ENCODE measurements at places on chromosomes 16 and 17.

DNA sequence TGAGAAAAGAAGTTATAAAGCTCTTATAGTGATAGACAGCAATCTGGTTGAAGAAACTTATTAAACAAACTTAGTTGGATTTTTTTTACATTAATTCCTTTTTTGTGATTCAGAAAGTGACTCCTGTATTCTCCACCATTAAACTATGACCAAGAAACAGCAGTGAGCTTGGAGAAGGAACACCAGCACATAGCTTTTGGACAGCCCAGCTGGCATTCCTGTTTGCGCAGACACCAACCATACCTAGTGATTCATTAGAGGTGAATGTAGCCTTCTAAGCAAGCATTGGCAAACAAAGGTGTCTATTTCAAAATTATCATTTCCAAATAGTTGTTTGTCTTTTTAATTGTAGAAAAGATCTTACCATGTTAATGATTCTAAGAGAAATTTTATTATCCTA, 94.4 kb downstream of the STXBP4 start:
- no peak for DNase-seq

DNA sequence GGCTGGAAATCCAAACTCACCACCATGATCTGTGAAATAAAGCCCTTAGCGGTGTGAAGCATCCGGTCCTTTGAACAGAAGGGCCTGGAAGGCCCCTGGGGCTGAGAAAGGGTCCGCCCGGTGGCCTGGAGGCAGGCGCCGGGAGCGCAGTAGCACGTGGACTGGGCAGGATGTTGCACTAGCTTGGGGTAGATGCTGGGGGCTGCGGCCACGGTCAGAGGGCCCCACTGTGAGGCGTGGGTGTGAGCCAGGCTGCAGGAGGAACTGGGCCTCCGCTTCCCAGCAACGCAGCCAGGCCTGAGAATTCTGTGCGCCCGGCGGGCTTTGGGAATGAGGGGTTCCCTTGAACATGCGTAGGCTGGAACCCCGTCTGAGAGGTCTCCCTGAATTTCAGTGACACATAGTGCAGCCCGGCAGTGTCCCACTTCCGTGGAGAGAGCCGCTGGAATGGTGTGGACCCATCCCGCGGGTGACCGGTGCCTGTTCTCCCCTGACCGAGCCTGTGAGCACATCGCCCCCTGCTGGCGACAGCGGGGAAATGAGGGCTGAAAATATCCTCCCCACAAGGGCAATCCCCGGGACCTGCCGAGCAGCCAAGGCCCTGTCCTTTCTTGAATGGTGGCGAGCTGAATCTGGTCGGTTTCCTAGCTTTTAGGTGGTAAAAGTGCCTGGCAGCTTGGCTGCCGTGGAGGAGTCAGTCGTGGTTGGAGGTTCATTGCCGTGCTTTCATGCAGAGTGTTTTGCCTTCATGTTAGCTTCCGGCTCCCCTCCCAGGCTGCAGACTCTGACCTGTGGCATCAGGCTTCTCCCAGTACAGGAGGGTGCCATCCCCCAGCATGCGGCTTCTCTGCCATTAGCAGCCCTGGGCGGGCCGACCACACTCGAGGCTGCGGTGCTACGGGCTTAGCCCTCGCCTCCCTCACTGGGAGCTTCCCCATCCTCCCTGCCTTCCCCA, 43.8 kb downstream of the DNAJA2 start:
- DNase-seq = peak; percentile 60

DNA sequence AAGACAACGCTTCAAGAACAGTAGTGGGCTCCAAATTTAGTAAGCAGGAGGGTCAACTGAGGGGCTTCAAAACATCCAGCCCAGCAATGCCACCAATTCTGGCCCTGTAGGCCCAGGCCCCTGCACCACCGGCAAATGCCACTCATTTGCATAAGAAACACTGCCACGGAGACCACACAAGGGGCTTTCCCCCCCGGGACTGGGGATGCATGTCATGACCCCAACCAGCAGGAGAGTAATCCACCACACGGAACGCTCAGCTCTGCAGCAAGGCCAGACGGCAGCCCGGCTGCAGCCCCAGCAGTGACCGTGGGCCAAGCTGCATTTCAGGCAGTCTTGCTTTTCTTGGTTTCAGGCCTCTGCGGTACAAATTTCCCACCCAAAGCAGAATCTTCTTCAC, 14.1 kb downstream of the TMEM11 start:
- no peak for DNase-seq

DNA sequence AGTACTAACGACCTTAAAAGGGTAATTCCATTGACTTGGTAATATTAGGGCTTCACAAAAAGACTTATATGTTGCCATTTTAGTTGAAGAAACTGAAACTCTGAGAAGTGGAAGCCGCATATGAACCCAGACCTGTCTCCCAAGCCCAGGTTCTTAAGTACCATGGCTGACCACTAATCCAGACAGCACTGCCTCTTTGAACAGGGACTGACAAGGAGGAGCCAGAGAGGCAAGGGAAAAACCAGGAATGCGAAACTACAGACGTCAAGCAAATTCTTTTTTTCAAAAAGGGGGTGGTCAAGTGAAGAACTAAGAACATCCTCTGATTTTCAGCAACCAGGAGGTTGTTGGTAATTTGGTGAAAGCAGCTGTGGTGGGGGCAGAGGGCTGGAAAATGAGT, 15.2 kb downstream of the CYB5D1 start:
- DNase-seq = no peak

GRCh38 chr17:51097708-51098446, 22.8 kb downstream of the SPAG9 start:
- no peak for DNase-seq

DNA sequence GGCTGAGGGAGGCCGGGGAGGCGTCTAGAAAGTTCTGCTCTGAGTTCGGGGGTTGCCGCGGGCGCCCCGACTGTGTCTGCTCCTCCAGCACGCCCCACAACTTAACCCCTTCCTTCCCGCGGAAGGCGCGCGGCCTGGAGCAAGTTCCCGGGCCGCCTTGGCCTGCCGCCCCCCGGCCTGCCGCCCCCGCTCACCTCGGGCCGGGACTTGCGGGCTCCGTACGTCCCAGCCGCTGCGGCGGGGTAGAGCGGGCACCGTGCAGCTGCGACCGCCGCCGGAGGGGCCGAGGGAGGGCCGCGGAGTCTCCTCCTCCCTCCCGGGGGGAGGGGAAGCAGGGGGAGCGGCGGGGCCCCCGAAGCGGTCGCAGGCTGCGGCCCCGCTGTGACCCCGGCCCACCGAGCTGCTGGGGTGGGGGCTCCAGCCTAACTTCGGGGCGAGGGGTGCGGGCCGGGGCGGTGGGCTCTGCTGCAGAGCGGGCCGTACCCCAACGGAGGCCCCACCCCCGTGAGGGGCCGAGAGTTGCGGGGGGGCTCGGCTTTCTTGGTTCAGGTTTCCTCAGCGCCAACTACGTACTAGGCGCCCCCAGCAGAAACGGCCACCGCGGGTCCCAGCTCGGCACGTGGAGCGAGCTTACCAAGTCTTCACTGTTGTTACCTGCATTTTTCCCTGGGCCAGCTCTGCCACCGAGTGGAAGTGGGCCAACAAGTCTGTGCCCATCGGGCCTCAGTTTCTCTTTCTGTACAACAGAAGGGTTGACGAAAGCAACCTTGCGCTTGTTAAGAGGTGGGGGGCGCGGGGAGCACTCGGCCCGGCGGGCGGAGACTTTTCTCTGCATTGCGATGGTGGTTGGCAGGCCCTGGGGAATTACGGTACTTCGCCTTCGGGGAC, at the start of gene CCDC102A:
Gene CCDC102A (minus strand): TSS at position 266 of the 888 bp plus-strand sequence. CDS start 7,394 bp downstream, outside the sequence.
- peak; percentile 62 for DNase-seq

DNA sequence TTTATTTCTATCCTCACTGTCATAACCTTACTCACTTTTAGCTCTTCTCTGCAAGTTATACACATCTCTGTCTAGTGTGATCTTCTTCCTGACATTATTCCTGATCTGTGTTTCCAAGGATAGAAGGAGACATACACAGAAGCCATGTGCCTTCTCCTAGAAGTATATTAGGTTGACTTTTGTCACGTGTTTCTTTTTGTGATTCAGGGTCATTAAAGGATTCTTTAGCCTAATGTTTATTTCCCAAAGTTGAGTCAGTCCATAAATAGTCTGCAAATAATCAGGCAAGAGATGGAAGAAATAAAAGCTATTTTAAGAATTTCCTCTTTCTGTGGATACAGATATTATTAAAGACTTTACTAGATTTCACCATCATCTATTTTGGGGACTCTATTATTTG, 214.1 kb upstream of the GOT2 start:
- no peak for DNase-seq

DNA sequence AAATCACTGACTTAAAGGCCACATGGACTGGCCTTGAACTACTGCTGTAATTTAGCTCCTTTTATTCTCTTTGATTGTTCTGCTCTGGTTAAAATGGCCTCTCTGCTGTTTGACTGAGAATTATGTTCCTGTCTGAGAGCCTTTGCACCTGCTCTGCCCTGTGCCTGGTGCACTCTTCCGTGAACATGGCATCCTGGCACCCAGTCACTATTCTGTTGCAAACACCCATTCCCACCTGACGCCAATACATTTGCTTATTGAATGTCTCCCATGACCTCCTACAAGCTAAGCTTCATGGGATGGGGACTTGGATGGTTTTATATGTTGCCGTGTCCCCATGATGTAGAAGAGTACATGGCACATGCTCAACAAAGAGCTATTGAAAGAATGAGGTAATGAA, 20.1 kb downstream of the HSD17B2 start:
- no peak for DNase-seq

DNA sequence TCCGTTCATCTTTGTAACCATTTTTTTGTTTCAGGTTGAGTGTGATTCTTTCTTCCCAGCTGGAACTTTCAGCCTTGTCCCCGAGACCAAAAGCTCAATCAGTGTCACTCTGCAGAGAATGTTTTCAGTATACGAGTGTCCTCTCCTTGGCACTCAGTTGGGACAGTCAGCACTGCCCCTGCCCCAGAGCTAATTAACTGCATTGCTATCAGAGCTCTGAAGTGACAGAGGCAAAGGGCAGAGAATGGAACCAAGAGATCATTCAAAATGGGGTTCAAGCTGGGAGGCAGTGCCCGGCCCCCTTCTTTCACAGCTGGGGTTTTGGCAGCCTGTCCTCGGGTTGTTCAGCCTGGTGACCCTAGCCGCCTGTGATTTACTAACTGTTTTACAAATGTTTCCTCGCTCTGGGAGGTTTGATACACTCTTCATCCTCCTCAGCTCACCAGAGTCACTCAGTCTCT, 195.9 kb upstream of the TBX2 start:
- DNase-seq = no peak

- no peak for DNase-seq
Measured at GRCh38 chr16:74455619-74456289, 34.5 kb upstream of the CLEC18B start.

- DNase-seq = no peak
Measured at GRCh38 chr17:43852571-43852970, 5.6 kb downstream of the CD300LG start.

GRCh38 chr17:10229181-10229580, 30.8 kb upstream of the GAS7 start:
- no peak for DNase-seq

DNA sequence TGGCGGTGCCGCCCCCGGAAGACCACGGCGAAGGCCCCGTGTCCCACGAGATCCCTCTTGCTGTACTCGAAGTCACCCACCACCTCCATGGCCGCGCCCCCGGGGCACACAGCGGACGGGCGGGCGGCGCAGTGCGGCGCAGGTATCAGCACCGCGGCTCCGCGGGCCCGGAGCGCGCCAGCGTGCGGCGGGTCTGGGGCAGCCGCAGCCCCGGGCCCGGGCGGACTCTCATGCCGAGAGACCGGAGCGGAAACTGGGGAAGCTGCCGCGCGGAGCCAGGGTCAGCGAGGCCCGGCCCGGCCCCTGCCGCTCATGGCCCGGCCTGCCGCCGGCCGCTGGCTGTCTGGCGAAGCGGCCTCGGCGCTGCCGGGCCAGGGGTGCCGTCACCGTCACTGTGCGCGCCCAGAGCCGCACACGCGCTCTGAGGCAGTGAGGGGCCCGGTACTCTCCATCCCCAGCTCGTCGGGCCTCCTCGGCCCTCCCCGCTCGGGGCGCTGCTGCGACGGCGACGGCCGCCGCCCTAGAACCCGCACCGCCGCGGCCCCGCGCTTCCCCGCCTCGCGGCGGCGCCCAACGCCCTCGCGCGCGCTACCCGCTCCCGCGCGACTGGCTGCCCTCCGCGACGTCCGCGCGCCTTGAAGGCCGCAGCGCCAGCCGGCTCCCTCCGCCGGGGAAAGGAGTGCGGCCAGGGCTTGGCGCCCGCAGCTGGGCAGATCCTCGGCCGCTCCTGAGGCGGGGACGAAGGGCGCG, at the start of gene ULK2:
Gene ULK2 (minus strand): TSS at position 608 of the 750 bp plus-strand sequence. CDS start 519 bp downstream, at position 89.
- peak; percentile 53 for DNase-seq

- DNase-seq = no peak
Measured at GRCh38 chr16:66372078-66372897, 5.8 kb downstream of the CDH5 start.

DNA sequence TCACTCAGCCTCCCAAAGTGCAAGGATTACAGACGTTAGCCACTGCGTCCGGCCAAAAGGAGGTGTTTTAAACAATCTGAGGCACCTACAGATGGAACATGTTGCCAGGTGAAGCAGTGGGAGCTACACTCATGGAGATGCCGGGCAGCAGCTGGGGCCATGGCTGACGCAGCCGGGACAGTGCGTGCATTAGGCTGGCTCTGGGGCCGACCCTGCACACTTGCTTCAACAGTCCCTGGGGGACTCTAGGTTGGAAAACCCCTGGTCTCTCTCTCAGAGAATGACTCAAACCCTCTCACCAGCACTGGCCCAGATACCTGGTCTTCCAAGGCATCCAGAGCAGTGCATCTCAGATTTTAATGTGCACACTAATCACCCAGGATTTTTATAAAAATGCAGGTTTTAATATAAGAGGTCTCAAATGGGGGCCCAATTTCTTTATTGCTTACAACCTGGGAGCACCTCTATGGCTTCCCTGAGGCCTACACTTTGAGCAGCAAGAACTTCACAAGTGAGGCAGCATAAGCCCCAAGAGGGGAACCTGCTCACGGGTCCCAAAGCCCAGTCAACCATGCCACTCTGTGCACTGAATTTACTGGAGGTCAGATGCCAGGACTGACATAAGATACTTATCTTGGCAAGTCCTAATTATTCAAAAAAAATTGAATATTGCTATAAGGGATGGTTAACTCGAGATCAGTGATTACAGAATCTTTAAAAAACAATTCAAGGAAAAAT, 70.8 kb upstream of the TRAP1 start:
- DNase-seq = no peak

DNA sequence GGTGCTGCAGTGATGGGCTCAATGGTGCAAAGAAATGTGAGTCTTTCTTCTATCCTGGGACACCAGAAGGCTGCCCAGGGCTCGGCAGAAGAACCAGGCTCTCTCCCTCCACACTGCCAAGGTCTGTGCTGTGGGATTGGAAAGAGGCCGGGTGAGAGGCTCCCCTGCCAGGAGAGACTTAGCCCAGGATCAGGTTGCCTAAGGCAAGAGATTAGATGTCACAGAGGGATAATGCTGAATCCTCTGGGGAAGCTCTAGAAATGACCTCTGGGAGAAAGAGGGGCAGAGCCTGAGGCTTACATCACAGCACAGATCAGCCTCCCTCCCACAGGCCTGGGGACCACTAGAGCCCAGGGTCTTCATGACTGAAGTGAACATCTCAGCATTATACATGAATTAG, 5.7 kb upstream of the DOC2B start:
- no peak for DNase-seq

- DNase-seq = no peak
Measured at GRCh38 chr17:10211666-10212065, 13.3 kb upstream of the GAS7 start.

GRCh38 chr16:88455610-88456355, 2.7 kb downstream of the ZFPM1 start:
- peak; percentile 66 for DNase-seq

- DNase-seq = no peak
Measured at GRCh38 chr16:84692451-84693214, 7.2 kb upstream of the USP10 start.

- no peak for DNase-seq
Measured at GRCh38 chr17:83147280-83147679, 67.9 kb downstream of the METRNL start.

- no peak for DNase-seq
Measured at GRCh38 chr16:684961-685696, 995 bp upstream of the JMJD8 start.
